Renal cortical epithelial cell (primary cell): ENCODE measurements at places on chromosomes 3 and 15. TPM values are rescaled to one million over a fixed set of nuclear protein-coding genes. Genes with fewer than 3 reads are reported as not detected.

The SLC28A1 gene
- total RNA-seq = 0.15 TPM in 1 of 2 replicates, not detected in the other

The RCN2 gene
- 38.9 and 51.7 TPM in 2 replicates for total RNA-seq

The ARGFX gene
- total RNA-seq = not detected in 2 replicates

The DLEC1 gene
- total RNA-seq = 0.20 TPM in 1 of 2 replicates, not detected in the other

The CFAP20DC gene
- total RNA-seq = 3.5 and 8.0 TPM in 2 replicates

The GNAT1 gene
- 0.05 TPM in 1 of 2 replicates, not detected in the other for total RNA-seq

The CCR1 gene
- total RNA-seq = 0.15 TPM in 1 of 2 replicates, not detected in the other

The WNT5A gene
- 20.5 and 32.2 TPM in 2 replicates for total RNA-seq

The GPR171 gene
- total RNA-seq = not detected in 2 replicates

The CEMIP gene
- total RNA-seq = 0.20 and 0.52 TPM in 2 replicates

The HTD2 gene
- 14.8 and 17.0 TPM in 2 replicates for total RNA-seq

The OXTR gene
- total RNA-seq = 1.2 and 6.9 TPM in 2 replicates

The AMIGO3 gene
- total RNA-seq = not detected in 2 replicates

The TYRO3 gene
- total RNA-seq = 6.1 and 11.3 TPM in 2 replicates

The VIPR1 gene
- total RNA-seq = 0.25 and 0.69 TPM in 2 replicates

The CORO2B gene
- total RNA-seq = 2.9 and 6.3 TPM in 2 replicates

The RASGRF1 gene
- total RNA-seq = 1.2 TPM in 1 of 2 replicates, not detected in the other

The CLDN16 gene
- 30.2 and 41.8 TPM in 2 replicates for total RNA-seq

The TGM4 gene
- 0.30 and 0.35 TPM in 2 replicates for total RNA-seq

The OTOL1 gene
- total RNA-seq = not detected in 2 replicates

The SLC6A11 gene
- total RNA-seq = not detected in 2 replicates

The ZMAT3 gene
- total RNA-seq = 30.9 and 96.9 TPM in 2 replicates

The BFSP2 gene
- total RNA-seq = not detected in 2 replicates

The THRB gene
- total RNA-seq = 11.8 and 46.1 TPM in 2 replicates

The LYZL4 gene
- not detected in 2 replicates for total RNA-seq

The SST gene
- 4.1 TPM in 1 of 2 replicates, not detected in the other for total RNA-seq
